Right lobe of liver (tissue), 6 donors: ENCODE measurements at places on chromosomes 16 and 17. TPM values are rescaled to one million over a fixed set of nuclear protein-coding genes. Genes with fewer than 3 reads are reported as not detected.

The SGCA gene
- total RNA-seq, result 1.6 TPM

The ABCC12 gene
- 0.07 TPM for total RNA-seq

The YWHAE gene
- total RNA-seq, result 219 TPM

The DYNC1LI2 gene
- total RNA-seq, result 31.6 TPM

The SLC22A31 gene
- 0.19 TPM for total RNA-seq

The DPEP1 gene
- not detected for total RNA-seq

The GTF3C1 gene
- 27.0 TPM for total RNA-seq

The TPSD1 gene
- not detected for total RNA-seq

The CHD9NB gene
- 0.35 TPM for total RNA-seq

The GRB7 gene
- total RNA-seq, result 2.1 TPM

The ACSM3 gene
- total RNA-seq, result 24.5 TPM

The DGKE gene
- 3.4 TPM for total RNA-seq

The TP53TG3C gene
- total RNA-seq, result not detected

The ZG16B gene
- total RNA-seq, result 0.24 TPM

The SPOP gene
- total RNA-seq, result 26.9 TPM

The ABHD15 gene
- 11.7 TPM for total RNA-seq

The EVPLL gene
- total RNA-seq, result 1.4 TPM

The MAFG gene
- 7.4 TPM for total RNA-seq

The TENT4B gene
- 9.3 TPM for total RNA-seq

The CMTM2 gene
- total RNA-seq, result 0.44 TPM

The FMNL1 gene
- 3.7 TPM for total RNA-seq

The HBQ1 gene
- not detected for total RNA-seq

The ALOXE3 gene
- total RNA-seq, result not detected
